ENCODE measurements at places on chromosomes 5 and 9.

GRCh38 chr9:2180704-2181103, 165.6 kb downstream of the SMARCA2 start:
- no peak for DNase-seq

GRCh38 chr5:90640484-90641059, 82.0 kb downstream of the ADGRV1 start:
- no peak for DNase-seq

- DNase-seq, result no peak
Measured at GRCh38 chr5:142193114-142193428, 84.5 kb downstream of the NDFIP1 start.

DNA sequence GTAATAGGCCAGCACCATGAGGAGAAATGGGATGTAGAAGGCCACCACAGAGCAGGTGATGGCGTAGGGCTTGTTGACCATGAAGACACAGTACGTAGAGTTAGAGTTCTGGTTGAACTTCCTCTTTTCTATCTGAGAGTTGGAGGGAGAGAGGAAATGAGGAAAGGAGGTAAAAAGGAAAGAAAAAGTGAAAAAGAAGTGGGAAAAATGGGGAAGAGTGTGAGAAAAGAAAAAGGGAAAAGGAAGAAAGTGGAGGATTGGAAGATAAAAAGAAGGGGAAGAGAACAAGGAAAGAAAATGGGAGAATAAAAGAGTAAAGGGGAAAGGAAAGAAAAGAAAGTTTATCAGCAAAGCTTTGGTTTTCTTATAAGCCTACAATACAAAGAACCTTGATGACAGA, 126.1 kb downstream of the FBXO38 start:
- no peak for DNase-seq

- no peak for DNase-seq
Measured at GRCh38 chr5:17213938-17214337, 3.5 kb upstream of the BASP1 start.

DNA sequence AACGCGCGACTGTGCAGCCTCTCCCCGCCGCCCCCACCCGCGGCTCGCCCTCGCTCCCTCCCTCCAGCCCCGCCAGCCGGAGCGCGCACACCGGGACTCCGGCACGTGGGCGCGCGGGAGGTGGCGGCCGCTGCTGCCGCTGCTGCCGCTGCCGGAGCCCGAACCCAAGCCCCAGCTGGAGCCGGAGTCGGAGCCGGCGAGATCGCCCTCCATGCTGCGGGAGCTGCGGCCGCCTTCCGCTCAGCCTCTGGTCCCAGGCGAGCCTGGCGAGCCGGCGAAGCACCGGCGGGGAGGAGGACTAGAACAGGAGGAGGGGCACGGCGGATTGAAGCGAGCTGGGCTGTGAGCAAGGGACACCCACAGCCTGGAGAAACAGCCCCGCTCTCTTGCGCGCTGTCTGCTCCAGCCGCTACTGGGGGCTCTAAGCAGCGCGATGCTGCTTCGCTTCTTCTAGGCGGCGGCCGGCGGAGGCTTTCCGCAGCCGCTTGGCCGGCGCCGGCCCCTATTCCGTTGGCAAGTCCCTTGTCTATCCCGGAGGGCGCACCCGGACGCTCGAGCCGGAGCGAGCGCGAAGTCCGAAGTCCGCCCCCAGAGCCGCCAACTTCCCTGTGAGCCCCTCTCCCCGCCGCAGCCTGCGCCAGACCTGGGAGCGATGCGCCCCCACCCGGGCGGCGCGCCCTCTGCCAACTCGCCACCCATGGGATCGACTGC, 598.7 kb upstream of the SGCD start:
- no peak for DNase-seq

GRCh38 chr5:153792305-153792704, 246.4 kb downstream of the FAM114A2 start:
- DNase-seq, result no peak

GRCh38 chr5:117103703-117104102, 529.1 kb upstream of the SEMA6A start:
- DNase-seq, result no peak

DNA sequence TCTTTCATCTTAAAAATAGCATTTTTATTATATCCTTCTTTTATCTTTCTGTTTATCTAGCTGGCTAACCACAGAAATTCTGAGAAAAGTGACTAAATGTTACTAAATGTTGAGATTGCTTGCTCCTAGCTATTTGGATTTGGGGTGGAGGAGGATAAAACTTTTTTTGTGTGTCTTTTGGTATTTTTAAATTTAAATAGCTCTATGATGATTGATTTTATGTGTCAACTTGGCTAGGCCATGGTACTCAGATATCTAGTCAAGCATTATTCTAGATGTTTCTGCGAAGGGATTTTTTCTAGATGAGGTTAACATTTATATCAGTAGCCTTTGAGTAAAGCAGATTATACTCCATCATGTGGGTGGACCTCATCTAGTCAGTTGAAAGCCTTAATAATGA, 75.0 kb downstream of the GCNT1 start:
- DNase-seq, result no peak

DNA sequence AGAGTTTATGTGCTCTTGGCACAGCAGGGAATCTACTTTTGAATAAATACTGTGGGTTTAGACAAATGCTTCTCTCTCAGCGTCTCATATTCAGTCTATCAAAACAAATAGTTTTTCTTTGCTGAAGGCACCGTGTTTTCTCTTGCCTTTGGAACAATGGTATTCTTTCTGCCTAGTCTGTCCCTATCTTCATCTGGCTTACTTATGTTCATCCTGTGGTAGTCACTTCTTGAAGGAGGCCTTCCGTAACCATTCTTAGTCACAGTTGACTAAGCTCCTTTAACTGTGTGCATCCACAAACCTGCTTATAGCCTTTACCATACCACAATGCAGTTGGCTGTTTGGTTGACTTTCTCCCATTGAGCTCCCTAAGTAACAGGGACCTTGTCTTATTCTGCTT, 45.9 kb downstream of the LARP1 start:
- no peak for DNase-seq

DNA sequence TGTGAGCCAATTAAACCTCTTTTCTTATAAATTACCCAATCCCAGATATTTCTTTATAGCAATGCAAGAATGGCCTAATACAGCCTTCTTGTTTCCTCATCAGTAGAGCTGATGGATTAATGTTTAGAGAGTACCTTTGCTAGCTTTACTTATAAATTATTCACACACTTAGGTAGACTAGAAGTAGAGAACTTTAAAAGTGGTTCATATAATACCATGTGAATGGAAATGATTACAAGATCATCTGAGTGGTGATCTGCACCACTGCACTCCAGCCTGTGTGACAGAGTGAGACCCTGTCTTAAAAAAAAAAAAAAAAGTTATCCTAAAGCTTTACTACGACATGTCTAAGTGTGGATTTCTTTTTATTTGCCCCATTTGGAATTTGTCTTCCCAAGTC, 23.2 kb upstream of the LRRTM2 start:
- no peak for DNase-seq

- no peak for DNase-seq
Measured at GRCh38 chr9:97556721-97557605, 55.5 kb downstream of the TMOD1 start.

GRCh38 chr5:91910247-91910646, 527.1 kb upstream of the ARRDC3 start:
- no peak for DNase-seq

GRCh38 chr5:96391921-96392320, 41.1 kb downstream of the PCSK1 start:
- no peak for DNase-seq

GRCh38 chr5:120630550-120630949, 166.4 kb downstream of the PRR16 start:
- DNase-seq, result no peak

DNA sequence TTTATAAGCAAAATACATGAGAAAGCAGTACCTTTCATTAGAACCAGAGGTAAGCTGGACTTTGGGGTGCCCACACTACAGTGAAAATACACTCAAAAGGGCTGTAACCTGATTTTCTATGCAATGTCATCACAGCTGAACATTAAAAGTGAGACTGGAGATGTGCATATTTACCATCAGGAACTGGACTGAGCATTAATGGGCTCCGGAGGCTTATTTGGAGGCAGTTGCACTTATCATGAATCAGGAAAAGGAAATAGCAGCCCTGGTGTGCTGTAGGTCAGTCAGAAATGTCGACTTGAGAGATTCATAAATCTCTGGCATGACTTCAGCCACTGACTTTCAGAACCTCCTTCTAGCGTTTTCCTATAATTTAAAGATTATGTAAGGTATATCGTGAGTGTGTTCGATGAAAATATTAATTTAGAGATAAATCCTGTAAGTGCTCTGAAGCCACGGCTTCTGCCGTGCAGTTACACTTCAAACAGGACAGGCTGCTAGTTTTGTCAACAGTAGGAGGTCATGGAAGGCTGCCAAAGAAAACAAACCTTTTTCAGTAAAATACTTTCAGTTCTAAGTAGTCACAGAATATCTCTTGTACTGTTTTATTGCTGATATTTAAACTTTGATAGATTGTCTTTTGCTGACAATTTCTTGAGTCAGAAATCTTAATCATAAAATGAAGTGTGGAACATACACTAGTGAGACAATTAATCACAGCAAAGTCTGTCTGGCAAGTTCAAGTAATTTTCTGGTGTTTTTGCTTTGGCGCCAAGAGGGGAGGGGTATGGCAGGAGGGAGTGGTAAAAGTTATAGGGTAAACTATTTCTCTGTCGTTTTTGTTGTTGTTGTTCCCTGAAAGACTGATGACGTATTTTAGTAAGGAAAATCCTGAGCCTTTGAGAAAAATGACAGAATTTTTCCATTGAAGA, 939.7 kb downstream of the NR2F1-AS1 start:
- no peak for DNase-seq

- DNase-seq, result no peak
Measured at GRCh38 chr5:3599226-3600105, 3.8 kb downstream of the IRX1 start.

DNA sequence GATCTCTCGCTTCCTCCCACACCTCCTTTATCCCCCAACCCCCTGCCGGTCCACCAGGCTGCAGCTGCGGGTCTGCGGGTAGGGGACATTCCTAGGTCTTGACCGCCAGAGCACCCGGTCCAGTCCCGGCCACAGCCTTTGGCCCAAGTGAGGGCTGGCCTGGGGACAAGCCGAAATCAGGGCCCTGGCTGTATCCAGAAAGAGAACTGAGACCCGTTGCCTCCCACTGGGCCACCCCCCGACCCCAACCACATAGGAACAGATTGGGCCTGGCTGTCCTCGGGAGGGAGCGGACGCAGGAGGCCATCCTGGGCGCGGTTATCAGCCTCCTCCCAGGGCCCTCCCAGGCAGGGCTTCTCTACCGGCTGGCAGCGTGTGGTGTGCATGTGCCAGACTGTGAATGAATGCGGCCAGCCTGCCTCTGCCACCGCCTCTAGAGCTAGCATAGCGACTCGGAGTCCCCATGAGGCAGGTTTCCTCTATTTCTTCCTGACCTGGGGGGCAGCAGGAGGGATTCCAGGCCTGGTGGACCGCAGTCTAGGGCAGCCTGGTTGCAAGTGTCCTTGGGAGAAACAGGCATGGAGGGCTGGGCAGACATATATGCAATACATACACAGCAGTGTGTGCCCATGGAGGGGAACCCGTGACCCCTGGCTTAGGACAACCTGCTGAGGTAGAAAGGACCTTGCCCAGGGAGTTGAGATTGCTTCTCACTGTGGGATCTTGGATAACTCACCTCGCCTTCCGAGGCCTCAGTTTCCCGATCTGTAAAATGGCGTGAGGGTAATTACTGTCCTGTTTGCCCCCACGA, 1.2 kb downstream of the N4BP3 start:
- no peak for DNase-seq

DNA sequence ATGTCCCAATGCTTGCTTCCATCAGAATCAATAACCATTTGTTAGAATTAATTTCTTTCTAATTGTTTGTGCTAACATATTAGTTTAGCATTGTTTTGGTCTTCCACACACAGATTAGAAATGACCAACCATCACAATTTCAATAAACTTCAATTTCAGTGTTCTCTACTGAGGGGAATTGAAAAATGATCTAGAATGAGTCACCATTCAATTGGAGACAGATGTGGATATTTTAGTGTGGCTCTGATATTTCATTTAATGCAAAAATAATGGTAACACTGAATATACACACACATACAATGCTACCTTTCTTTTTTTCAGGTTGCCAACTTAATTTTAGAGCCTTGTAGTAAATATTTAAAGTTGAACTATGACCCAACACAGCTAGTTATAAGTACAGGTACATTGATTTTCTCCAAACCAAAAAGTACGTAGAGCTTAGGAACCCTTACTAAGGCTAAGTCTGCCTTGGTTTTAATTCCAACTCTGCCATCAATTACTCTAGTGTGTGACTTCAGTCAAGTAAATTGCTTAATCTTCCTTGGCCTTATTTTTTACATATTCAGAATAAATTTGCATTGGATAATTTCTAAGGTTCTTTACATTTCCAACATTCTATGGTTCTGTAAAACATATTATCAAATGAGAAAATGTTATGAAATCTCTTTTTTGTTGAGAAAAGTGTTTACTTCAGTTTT, 143.9 kb downstream of the DMRTA1 start:
- DNase-seq, result no peak

DNA sequence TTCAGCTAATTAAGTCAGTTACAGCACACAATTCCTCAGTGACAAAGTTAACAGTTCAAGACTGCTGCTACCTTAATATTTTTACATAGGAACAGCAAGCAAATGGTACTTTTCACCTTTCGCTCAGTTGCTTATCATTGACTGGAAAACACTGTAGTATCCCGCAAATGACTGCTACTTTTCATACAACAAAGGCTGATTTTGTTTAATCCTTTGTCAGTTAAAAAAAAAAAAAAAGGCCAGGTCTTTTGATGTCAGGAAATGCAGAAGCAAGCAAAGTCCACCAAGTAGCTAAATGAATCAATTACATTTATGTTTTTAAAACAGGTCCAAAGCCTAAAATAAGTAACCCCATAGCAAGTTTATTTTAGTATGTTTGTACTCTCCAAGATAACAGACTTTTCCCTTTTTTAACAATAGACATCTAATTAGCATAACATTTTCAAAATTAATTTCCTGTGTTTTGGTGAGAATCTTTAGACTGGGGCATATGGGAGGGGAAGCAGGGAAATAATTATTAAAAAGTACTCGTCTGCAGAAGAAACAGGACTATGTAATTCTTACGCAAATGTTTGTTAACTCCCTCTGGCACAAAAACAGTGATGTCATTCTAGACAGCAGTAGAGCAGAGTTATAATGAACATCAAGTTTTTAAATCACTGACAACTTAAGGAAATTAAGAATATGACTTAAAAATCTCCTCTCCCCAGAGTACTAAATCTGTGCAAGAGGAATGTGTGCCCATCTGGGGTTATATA, 9.6 kb downstream of the PFDN1 start:
- no peak for DNase-seq

- no peak for DNase-seq
Measured at GRCh38 chr5:96124589-96124988, 162.9 kb upstream of the ELL2 start.

- no peak for DNase-seq
Measured at GRCh38 chr9:522658-523057, 308.0 kb downstream of the DOCK8 start.

- no peak for DNase-seq
Measured at GRCh38 chr5:154811653-154812465, 38.5 kb downstream of the FAXDC2 start.

- no peak for DNase-seq
Measured at GRCh38 chr5:167451076-167451475, 840.4 kb upstream of the WWC1 start.

GRCh38 chr5:81136557-81136956, 96.6 kb upstream of the CKMT2 start:
- DNase-seq, result no peak

GRCh38 chr9:132801659-132802058, 76.4 kb downstream of the AK8 start:
- no peak for DNase-seq

- DNase-seq, result no peak
Measured at GRCh38 chr5:9775339-9775738, 145.2 kb upstream of the TAS2R1 start.
